ENCODE measurements at places on chromosomes 16 and 17.

GRCh38 chr16:21260870-21261791, 17.0 kb downstream of the CRYM start:
- no peak for DNase-seq

DNA sequence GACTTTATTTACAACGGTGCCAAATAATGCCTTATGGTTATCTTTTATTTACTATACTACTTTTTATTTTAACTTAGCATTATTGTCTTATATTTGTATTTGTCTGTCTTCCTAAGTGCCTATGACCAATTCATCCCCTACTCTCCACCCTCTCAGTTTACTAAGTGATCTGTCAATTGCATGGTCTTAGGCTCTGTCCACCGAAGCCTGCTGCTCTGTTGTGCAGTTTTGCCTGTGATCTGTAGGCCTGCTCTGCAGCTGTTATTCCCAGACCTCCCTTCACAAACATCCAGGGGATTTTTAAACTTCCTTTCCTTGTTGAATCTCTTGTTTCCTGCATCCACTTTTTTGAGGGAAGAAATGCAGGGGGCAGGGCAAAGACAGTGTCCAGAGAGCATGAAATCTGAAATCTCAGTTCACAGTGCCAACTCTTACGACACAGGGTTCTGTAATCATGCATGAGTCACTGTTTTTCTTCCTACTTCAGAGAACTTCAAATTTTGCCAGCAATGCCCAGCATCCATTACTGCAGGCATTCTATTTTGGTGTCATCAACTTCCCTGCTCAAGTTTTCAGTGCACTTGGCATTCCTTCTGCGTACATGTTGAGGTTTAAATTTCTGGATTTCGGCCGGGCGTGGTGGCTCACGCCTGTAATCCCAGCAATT, 11.4 kb downstream of the SLFN5 start:
- DNase-seq: no peak

- DNase-seq: no peak
These were observed 498 bp upstream of the PLEKHG4 start for GRCh38 chr16:67278773-67279295.

DNA sequence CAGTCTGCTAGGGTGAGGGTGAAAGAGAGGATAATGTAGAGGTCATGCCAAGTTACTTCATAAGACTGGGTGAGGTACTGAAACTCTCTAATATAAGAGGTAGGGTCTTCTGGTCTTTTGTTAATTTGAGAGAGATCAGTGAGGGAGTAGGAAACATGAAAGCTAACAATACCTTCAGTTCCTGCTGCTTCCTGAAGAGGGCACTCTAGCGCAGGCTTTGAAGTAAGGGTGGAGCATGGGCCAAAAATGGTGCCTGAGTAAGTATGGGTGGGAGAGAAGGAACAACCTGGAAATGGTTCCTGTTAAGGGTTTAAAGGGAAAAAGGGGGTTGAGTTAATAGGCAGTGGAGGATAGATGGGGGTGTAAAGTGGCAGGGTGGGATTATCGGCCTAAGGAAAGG, 2449.5 kb downstream of the TP53TG3F start:
- DNase-seq: no peak

DNA sequence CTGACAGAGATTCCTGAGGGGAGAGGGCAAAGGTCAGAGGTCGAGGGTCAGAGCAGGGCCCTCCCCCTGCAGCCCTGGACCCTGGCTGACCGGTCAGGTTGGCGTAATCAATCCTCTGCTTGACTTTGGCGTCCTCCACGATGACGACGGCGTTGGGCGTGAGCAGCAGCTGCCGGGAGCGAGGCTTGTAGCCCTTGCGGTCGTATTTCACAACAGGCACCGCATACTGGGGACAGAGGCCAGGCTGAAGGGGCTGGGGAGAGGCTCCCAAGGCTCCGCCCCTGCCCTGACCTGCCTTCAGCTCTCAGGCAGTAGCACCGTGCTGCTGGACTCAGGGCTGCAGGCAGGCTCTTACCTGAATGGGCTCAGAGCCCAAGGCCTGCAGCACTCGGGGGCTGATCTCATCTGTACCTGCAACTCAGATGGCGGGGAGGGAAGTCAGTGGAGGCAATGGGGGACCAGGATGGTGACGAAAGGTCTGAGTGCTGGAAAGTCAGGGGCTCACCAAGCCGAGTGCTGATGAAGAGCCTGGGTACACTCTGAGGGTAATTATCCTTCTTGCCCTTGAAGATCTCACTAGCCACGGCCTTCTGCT, 12.0 kb upstream of the CRK start:
- DNase-seq: no peak

DNA sequence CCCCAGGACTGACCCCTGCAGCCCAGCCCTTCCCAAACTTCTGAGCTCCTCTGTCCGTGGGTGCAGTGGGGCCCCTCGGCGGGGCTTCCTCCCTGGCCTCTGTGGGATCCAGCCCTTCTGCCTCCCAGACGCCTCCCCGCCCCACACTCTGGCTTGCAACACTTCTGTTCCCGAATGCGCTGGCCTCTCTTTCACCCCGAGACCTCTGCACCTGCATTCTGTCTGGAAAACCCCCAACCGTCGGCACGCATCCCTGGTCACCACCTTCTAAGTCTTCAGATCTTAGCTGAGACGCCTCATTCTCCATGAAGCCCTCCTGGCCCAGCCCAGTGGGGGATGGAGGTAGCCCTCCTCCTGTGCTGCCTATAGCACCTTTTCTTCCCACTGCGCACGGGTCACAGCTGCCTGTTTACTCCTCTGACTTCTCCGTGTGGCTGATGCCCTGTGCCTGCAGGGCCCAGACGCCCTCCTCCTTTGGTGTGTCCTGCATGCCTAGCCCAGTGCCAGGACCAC, 26.4 kb downstream of the TMEM235 start:
- DNase-seq: no peak

GRCh38 chr17:29032857-29033197, 10.1 kb upstream of the PIPOX start:
- no peak for DNase-seq

DNA sequence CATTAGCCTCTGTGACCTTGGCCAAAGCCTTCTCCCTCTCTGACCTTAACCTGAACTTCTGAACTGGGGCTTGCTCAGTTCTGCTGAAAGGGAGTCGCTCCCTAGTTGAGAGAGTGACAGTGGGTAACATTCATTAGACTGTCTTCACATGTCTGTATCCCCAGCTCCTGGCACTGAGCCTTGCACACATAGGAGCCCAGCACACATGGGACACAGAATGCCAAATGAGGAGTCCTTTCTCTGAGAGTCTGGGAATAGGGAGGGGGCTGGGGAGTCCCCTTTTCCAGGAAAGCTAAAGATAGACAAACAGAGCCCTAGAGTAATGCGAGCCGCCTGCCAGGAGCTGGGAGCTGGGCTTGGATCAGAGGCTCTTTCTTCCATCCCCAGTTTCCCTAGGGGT, 2.5 kb downstream of the TAC4 start:
- no peak for DNase-seq

GRCh38 chr16:48451323-48451722, 66.1 kb upstream of the SIAH1 start:
- no peak for DNase-seq

- DNase-seq: peak; percentile 45
These were observed 628 bp upstream of the BLMH start for GRCh38 chr17:30292286-30292858.

GRCh38 chr17:38897671-38898290, 27.6 kb upstream of the LASP1NB start:
- no peak for DNase-seq
